HT1080 (cell line): ENCODE measurements at places on chromosomes 1 and 21. TPM values are rescaled to one million over a fixed set of nuclear protein-coding genes. Genes with fewer than 3 reads are reported as not detected.

- no peak for DNase-seq
These were observed 36.4 kb downstream of the MRAP start for GRCh38 chr21:32334980-32335531.

DNA sequence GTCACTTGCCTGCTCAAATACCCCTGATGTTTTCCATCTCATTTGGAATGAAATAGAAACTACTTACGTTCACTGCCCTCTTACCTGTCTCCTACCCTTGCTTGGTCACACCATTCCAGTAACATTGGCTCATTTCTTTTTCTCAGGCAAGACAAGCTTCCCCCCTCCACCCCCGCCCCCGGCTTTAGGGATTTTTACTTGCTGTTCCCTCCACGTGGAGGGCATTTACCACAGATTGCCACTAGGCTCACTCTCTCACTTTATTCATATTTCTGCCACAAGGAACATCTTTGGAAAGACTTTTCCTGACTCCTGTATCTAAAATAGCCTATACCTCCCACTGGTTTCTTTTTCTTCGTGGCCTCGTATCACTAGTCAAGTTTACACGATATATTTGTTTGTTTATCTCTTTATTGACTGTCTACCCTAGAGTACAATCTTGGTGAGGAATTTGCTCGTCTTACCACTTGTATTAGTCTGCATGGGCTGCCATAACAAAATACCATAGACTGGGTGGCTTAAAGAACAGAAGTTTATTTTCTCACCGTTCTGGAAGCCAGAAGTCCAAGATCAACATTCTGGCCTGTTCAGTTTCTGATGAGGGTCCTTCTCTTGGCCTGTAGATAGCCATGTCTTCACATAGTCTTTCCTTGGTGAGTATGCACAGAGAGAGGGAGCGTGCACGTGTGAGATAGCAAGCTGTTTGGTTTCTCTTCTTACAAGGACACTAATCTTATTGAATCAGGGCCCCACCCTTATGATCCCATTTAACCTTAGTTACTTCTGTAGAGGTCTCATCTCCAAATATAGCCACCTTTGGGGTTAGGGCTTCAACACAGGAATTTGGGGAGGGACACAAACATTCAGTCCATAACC, 126.2 kb downstream of the NRDC start:
- no peak for DNase-seq

Gene CAMK2N1
- total RNA-seq, result 13.3 and 15.2 TPM in 2 replicates

Gene CREB3L4
- 9.0 and 11.2 TPM in 2 replicates for total RNA-seq

Gene OR2T5
- total RNA-seq, result not detected in 2 replicates

DNA sequence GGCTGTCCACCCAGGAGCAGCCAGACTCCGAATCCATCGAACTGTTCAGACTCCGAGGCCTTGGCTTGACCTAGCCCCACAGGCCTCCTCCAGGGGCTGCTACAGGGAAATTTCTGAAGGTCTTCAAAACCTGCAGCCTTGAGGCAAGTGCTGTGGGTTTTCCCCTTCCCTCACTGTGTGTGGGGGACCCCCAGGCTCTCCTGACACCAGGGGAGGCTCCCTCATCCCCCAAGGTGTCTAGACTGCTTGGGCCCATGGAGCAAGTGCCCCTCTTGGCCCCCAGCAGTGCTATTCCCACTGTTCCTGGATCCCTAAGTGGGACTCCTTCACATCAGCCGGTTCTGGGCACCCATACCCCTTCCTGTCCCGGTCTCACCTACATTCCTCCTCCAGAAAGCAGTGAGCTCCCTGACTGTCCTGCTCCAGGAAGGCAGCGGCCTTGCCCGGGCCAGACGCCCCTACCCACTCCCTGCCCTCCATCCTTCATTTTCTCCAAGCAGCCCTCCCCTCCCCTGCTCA, 814 bp downstream of the PAQR7 start:
- DNase-seq, result no peak

DNA sequence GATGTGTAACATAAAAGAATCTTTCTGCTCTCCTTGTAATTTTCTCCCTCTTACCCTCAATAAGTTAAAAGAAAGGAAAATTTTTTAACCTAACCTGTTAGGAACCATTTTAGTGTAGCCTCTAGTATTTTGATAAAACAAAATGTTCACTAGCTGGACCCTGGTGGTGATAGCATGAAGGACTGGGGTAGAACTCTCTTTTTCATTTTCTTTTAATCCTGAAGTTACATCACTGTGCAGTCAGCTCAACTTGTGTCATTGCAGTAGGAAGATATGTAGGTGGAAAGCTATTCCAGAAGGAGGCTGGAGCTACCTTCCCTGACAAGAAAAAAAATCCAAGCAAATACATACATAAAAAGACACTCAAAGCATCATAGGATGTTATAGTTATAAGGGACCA, 39.3 kb downstream of the NFIA start:
- DNase-seq, result no peak

GRCh38 chr1:9753121-9753531, 70.6 kb downstream of the CLSTN1 start:
- DNase-seq, result peak; percentile 70

GRCh38 chr1:29870621-29871020, 634.3 kb downstream of the PTPRU start:
- DNase-seq, result no peak

DNA sequence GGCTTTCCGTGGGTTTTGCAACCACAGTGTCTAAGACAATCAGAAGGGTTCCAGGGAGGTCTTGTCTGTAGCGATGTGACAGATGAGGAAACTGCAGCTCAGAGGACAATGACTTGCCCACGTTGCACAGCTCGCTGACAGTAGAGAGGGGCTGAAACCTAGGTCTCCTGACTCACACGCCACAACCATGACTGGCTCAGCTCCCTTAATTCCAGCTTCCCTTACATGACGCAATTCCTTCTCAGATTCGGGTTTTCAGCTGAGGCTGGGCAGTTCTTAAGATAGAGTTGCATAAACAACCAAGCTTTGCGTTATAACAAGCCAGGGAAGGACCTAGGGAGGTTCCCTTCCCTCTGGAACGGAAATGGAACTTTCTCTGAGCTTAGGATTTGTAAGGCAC, 36.3 kb downstream of the DHCR24 start:
- peak; percentile 94 for DNase-seq

GRCh38 chr1:64292399-64292798, 89.0 kb downstream of the UBE2U start:
- DNase-seq, result no peak

Gene TMEM79
- 2.2 and 2.7 TPM in 2 replicates for total RNA-seq

DNA sequence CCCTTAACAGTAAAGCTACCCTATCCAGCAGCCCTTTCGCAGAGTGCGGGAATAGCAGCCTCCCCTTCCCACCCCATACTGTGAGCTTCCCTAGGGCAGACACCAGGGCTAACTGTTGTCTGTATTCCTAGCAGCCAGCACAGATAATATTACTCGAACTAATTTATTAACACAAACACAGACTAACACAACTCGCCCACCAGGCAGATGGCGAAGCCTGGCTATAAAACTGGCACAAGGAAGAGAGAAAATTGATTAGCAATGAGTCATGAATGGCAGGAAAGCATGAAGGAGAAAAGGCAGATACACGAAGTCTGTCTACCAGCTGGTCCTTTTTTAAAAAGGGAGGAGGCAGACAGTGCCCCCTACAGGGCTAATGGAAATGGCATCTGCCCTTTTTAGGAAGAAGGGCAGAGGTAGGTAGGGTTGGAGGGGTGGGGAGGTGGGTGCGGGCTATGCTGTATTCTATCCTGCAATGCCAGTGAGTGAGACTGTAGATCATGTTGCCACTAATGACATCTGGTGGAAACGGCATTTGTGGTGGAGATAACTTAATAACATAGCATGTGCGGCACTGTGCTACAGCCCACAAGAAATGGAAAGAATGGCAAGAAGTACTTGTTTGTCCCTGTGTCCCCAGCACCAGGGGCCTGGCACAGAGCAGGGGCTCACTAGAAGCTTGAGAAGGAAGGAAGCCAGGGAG, 30.6 kb upstream of the CTPS1 start:
- peak; percentile 85 for DNase-seq
